ENCODE measurements at places on chromosomes 5 and 9.

DNA sequence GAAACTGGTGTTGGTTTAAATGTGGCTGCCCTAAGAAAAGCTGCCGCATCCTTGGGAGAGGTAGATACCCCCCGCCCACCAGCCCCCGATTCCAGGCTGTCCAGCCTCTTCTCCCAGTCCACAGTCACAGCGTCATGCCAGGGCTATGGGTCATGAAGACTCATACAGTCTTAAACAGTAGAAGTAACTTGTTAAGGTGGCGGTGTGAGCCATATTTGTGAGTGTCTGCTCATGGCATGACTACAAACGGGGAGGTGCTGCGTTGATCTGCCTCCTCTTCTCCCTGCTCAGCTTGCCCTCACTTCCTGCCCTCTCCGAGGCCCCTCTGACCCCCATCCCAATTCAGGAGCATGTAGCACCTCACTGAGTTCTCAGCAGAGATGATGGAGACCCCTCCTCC lies 20.8 kb downstream of the FGD3 start:
- DNase-seq, result no peak

- DNase-seq, result no peak
Measured at GRCh38 chr9:120191141-120191540, 388.8 kb downstream of the CDK5RAP2 start.

- DNase-seq, result no peak
Measured at GRCh38 chr9:17414986-17415385, 163.9 kb upstream of the SH3GL2 start.

DNA sequence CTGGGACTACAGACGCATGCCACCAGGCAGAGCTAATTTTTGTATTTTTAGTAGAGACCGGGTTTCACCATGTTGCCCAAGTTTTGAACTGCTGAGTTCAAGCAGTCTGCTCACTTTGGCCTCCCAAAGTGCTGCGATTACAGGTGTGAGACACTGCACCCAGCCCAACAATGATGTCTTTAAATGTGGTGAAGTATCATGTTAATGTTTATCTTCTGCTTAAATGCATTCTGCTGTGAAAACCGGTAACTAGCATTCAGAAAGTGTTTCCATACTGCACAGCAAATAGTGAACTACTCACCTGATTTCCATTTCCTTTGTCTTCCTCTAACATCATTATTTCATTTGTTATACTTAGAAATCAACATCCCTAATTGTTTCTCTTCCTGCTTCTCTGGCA lies 264.0 kb upstream of the ITGA1 start:
- no peak for DNase-seq

DNA sequence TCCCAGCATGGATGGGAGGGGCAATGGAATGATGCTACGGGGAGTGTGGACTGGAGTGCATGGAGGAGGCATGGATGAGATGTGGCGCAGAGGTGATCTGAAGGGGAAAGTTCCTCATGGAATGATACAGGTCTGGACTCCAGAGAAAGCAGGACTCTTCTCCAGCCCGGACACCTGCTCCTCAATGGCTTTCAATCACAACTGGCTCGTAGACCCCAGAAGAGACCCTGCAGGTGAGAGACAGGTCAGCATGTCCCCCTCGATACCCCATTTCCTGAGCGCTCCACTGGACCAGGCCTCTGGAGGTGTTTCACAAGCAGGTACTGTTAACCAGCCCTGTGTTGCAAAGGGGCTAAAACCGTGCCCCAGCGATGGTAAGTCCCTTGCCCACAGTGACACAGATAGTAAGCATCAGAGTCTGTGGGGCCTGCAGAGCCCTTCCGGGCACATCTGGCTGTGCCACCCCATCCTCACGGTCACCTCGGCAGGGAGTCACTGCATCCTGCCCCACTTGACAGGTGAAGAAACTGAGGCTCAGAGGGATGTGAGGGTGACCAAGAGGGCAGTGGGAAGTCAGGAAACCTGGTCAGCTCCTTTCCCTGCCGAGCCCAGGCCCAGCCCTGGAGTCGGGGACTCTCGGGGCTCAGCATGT lies 5.5 kb upstream of the DPM2 start:
- no peak for DNase-seq

DNA sequence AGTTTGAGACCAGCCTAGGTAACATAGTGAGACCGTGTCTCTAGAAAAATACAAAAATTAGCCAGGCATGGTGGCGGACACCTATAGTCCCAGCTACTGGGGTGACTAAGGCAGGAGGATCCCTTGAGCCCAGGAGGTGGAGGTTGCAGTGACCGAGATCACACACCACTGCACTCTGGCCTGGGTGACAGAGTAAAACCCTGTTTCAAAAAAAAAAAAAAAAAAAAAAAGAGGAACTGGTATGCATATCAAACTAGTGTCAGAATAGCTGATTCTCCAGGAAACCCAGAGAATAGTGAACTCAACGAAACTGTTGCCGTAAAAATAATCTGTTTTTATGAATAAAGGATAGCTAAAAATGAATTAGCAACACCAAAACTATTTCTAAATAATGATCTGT lies 126.6 kb upstream of the BASP1 start:
- DNase-seq, result no peak

GRCh38 chr9:98657897-98658296 lies 50.8 kb downstream of the GABBR2 start:
- DNase-seq, result no peak

DNA sequence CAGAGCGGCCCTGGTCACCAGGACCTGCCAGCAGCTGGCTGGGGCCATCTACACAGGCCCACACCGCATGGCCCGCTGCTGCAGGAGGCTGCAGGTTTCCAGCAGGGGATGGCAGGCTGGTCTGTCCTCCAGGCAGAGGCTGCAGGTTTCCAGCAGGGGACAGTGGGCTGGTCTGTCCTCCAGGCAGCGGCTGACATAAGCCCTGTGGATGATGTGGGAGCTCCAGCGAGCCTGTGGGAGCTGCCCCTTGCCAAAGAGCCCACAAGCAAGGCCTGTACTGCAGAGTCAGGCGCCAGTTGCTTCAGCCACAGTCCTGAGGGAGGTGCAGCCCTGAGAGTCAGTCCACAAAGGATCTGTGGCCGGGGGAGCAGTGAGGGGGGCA lies 18.5 kb downstream of the TPPP start:
- DNase-seq, result no peak

DNA sequence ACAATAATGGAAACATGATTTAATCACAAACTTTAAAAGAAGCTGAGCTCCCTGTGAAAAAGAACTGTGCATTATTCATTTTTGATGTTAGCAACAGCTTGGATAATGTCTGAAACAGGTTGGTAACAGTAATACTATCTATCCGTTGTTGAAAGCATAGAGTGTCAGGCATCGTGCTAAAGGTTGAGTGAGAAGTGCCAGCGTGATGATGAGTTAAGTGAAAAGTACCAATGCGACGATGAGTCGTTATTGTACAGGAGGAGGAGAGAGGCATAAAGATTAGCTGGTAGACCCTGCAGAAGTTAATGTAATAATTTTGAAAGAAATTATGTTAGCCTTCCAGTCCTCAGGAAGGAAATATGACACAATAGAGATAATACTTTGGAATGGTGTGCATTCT lies 593.6 kb downstream of the MAT2B start:
- DNase-seq, result no peak

GRCh38 chr9:33106827-33107621 lies 30.6 kb upstream of the SMU1 start:
- no peak for DNase-seq

DNA sequence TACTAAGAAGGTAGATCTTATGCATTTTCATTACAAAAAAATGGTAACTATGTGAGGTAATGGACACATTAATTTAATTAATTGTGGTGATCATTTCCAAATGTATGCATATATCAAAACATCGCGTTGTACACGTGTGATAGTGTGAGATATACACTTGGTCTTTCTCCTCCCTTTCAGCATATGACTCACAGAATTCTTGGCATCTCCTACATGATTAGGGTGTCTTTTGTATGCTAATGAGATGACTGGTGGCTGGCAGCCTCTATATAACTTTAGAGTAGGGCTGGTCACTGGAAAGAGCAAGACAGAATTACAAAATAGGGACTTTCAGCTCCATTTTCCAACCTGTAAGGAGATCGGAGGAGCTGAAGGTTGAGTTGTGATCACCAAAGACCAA lies 1167.6 kb downstream of the CDH12 start:
- no peak for DNase-seq

GRCh38 chr5:51091816-51092215 lies 291.4 kb upstream of the ISL1 start:
- no peak for DNase-seq

DNA sequence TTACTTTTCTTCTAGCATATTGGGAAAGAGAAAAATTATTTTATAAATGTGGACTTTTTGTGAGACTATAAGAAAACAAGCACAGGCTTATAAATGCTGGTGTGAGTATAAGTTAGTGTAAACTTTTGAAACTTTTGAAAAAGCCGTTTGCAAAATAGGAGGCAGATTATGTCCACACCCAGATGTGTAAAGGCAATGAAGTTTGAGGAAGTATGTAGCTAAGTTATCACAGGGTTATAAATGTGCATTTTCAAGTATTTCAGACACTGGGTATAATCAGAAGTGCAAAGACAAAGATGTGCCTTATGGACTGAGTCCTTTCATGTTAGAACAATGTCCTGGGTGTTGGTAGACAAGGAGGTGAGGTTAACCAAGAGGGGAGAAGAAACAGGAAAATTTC lies 85.5 kb downstream of the ANXA1 start:
- DNase-seq, result no peak

DNA sequence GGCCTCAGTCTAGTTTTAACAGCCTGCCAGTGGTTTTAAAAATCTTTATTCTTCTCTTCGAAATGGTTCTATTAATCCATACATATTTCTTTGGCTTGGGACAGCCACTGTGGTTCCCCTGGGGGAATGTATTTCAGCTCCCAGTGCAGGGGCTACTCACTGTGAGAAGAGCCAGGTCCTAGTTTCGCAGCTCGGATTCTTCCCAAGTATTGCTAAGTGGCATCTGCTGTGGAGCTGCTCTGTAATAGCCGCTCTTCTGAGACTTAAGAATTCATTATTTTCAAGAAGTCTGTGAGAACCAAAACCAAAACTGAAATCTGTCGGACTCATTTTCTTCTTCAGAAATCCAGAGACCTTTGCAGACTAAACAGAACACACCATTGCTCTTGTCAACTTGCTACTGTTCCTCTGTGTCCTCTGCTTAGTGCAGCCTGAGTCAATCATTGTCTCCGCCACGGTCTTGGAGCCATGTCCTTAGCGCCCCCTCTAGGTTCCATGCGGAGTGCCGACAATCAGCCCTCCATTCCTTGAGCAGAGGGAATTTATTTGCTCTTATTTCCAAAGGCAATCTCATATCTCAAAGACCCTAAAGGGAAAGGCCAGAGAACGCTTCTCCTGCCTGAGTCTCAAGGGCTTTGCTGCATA lies 478.2 kb downstream of the SPATA31D1 start:
- DNase-seq, result no peak

GRCh38 chr9:123689701-123690428 lies 240.1 kb downstream of the DENND1A start:
- DNase-seq, result no peak

DNA sequence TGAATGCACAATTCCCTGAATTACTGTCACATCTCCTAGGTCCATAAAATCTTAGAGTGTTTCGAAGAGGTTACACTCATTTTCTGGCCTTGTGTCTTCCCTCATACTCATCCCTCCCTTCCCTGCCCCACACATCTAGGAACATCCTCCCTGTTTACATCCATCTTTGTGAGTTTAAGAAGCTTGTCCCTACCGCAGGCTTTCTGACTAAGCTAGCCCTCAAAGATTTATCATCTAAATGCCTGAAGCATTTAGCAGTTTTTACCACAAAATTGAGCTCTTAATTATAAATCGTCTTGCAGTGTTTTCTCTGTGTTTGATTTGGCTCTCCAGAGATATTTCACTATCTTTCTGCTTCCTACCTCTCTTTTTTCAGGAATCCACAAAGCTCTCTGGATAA lies 374.8 kb downstream of the KIAA0825 start:
- DNase-seq, result no peak

- no peak for DNase-seq
Measured at GRCh38 chr5:112983363-112983762, 6.8 kb downstream of the DCP2 start.

GRCh38 chr5:58774937-58775336 lies 192.1 kb downstream of the RAB3C start:
- DNase-seq, result no peak

DNA sequence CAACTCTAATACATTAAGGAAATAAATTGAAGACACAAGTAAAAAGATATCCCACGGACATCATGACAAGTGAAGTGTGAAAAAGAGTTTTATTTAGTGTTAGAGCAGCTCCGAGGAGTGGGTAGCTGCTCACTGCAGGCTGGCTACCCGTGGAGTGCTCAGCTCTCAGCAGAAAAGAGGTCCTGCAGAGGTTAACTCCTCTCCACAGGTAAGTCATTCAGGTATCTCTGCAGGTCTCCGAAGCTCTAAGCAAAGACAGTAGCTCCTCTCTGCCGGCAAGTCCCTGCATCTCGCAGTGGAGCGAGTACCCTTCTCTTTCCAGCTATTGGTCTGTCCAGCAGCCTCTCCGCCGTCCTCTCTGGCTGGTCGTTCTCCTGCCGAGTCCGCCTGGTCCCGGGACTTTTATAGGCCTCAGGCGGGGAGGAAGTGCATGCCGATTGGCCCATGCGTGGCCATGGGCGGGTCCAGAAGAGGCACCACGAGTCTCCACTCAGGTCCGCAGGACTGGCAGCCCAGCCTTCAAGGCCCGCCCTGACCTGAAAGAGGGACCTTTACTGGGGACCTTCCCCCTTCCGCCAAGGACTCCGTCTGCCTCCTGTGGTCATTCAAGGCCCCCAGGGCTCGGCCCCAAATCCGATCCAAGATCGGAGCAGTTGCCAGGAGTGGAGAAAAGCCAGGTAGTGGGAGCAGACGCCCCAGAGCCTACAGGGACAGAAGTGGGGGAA lies 29.9 kb downstream of the BTNL9 start:
- DNase-seq, result no peak

GRCh38 chr5:32539981-32540845 lies 45.1 kb upstream of the SUB1 start:
- no peak for DNase-seq

Measured in activated gamma-delta T cell (primary cell).